C1 segment of cervical spinal cord (tissue), 14 donors: ENCODE measurements at places on chromosomes 2 and 18.
A peak's percentile ranks its signal among the peaks of the same experiment; 100 is the strongest.

GRCh38 chr18:78828131-78828530, 151.5 kb upstream of the SALL3 start:
- no peak for DNase-seq

DNA sequence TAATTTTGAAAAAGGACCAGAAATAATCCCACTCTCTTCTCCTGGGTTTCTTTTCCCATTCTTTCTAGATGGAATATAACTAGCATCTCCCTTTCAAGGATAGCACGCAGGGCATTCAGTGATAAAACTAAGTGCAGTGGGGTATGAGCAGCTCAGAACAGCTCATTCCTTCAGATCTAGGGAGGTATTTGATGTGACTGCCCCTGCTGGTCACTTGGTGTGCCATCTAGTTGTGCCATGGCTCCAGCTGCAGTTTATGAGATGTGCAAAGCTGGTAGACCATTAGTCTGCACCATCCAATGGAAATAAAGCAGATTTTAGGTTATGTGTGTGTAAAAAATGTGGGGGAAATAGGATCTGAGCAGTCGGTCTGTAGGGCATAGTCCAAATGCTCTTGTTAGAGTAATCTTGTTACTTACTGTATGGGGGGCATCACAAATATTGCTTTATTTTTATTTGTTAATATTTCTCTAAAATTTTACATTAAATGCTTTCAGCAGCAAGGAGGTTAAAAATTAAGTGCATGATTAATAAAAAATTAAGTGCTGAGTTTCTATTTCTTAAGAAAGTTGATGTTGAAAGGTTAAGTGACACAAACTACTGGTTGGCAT, 38.9 kb downstream of the CTAGE1 start:
- DNase-seq, result no peak

DNA sequence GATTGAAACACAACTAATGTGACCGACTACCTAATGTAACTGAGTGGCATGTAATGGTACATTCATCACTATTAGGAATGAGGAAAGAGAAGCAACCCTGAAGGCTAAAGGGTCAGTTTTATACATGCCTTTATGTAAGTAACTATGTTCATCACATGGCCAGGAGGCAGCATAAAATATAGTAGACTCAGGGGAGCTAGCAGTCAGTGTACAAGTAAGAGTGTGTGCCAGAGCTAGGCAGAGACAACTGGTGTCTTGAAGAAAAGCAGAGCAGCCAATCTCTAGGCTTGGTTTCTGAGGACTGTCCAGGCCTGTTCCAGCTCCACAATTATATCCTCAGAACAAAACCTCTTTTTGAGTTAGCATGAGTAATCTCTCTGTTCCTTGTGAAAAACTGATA, 18.1 kb downstream of the SMAD2 start:
- DNase-seq, result no peak

- DNase-seq, result no peak
These were observed 8.8 kb downstream of the RPL37A start for GRCh38 chr2:216507220-216508160.

GRCh38 chr2:103977668-103978067, 876.2 kb upstream of the POU3F3 start:
- no peak for DNase-seq

- DNase-seq, result no peak
These were observed 5.4 kb downstream of the PPP4R3B start for GRCh38 chr2:55611997-55612396.

GRCh38 chr2:45836316-45836715, 184.8 kb downstream of the PRKCE start:
- DNase-seq, result no peak

DNA sequence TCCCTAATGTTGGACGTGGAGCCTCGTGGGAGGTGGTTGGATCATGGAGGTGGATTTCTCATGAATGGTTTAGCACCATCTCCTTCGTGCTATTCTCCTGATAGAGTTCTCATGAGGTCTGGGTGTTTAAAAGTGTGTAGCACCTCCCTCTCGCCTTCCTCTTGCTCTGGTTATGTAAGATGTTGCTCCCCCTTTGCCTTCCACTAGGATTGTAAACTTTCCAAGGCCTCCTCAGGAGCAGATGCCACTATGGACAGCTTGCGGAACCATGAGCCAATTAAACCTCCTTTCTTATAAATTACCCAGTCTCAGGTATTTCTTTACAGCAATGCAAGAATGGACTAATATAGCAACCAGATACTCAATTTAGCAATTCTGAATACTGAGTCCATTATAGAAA, 82.4 kb upstream of the PELI1 start:
- DNase-seq, result no peak

- no peak for DNase-seq
These were observed 55.9 kb upstream of the NOL4 start for GRCh38 chr18:34280653-34281052.

GRCh38 chr2:9260464-9260918, 53.9 kb downstream of the ASAP2 start:
- peak; percentile 22 for DNase-seq

GRCh38 chr2:185245216-185245615, 493.4 kb upstream of the FSIP2 start:
- no peak for DNase-seq

- DNase-seq, result no peak
These were observed 6.9 kb downstream of the OSR1 start for GRCh38 chr2:19351499-19351898.

- DNase-seq, result no peak
These were observed 59.9 kb upstream of the POU3F3 start for GRCh38 chr2:104793966-104794365.

DNA sequence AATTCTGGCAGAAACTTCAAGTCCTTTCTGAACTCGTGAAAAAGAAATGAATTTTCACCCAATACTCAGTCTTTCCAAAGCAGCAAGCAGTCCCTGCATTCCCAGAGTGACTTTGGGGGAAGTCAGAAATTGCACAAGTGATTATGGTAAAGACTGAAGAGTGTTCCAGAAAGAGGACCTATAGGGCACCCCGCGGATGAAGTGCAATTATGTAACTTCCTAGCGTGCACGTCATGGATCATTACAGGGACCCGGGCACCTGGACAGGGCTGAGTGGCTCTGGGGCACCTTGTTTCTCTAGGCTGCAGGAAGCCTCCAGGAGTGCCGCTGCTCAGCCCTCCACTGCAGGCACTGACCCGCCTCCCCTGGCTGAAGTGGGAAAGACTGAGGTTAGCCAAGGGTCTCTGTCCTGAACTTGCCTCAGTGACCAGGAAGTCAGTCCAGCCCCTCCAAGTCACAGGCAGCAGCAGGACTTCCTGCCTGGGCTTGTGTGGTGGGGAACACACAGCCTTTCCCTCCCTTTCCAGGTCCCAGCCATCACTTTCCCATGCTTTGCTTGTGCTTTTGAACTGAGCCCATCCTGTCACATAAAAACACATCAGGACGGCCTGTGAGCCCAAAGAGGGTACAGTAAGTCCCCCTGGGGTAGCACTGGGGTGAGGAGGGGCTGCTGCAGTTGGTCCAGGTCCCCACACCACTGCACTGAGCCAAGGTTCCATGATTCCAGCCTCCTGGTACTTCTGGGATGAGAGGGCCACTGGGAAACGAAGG, 19.8 kb downstream of the TMEM185B start:
- DNase-seq, result no peak

GRCh38 chr2:217247476-217247875, 387.6 kb upstream of the TNP1 start:
- DNase-seq, result no peak

DNA sequence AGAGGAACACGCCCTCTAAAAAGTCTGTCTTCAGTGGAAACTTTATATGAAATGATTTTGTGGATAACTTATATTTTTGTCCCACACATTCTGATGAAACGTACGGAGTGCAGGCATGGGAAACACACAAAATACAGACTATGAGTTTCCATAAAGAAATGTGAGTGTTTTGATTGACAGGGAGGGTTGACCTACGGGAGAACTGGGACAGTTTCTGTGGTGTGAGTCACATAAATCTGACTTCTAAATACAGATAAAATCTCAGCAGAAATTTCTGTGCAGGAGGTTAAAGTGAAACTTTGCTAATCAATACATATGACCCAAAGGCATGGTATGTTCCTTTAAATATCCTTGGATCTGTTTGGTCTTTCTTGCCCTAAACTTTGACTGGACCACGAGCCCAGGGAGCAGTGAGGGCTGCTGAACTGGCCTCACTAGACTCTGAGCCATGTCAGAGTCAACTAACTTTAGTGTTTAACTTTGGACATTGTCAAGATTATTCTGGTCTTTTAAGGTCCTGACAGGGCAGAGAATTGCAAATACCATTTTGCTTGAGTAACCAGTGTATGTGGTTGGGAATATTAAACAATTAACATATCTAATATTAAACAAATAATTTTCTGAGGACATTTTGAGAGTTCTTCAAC, 206.9 kb upstream of the LYPD1 start:
- no peak for DNase-seq

DNA sequence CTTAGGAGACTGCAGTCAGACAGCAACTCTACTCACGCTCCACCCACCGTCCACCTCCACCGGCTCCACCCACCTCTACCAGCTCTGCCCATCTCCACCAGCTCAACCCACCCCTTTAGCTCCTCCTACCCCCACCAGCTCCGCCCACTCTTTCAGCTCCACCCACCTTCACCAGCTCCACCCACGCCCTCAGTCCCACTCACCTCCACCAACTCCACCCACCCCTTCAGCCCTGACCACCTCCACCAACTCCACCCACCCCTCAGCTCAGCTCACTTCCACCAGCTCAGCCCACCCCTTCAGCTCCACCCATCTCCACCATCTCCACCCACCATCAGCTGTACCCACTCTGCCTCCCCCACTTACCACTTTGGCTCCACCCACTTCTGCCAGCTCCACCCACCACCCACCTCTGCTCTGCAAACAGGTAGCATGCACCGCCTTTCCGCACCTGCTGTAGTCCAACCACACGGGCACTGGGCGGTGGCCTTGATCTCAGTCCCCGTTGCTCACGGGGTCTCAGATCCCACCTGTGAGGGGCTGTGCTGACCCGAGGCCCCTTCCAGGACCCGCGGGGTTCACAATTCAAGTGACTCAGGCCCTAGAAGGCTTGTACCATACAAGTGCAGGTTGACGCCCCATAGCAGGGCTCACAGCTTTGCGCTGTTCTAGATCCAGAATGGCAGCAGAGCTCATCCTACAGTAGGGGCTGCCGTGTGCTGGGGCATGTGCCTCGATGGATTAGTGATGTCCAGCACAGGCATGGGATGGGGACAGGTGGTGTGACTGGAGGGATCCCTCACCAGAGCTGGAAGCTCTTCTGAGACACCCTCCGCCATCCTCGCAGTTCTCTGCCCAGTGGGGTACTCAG, 77.2 kb upstream of the OTOS start:
- DNase-seq, result no peak

DNA sequence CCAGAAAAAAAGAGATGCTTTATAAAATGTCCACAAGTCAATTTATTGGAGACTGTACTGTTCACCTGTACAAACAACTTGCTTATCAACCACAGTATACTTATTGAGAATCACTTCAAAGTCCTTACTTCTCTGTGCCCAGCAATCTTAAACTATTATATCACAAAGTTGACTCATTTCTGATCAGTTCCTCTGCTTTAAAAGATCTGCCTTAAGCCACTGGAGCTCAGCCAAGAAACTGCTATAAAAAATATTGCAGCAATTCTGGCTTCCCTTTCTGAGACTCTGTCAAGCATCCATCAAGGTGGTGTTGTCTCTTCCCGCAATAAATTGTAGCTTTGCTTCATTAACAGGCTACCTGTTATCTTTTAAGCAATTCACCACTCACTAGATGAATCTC, 375.2 kb upstream of the SPHKAP start:
- DNase-seq, result no peak

DNA sequence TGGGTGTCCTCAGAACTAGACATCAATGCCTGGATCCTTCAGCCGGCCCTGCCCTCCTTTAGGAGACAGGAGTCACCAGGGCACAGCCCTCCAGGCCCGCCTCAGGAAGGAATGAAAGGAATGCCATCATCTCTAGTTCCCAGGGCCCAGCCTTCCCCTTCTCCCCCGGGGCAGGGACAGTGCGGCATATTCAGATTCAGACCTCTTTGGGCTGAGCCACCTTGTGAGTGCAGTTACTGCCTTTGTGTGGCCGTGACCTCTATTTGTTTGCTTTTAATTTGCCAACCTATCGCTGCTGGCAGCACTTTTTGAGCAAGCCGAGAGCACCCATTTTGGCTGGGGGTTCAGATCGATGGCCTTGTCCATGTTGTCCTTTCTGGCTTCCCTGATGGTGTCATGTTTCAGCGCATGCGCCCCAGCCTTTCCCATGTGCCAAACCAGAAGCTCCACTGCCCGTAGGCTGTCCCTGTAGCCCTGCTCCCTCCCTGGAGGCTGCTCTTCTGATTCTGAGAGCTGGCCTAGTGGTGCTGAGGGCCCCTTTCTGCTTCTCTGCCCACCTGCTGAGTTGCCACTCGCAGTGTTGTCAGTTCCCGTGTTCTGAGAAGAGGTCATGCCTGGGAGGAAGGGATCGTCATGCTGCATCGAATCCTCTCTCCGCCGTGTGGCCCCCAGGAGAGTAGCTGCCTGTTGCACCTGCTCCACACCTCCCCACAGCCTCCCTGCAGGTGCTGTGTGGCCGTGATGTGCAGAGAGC, 10.9 kb downstream of the ANKRD23 start:
- no peak for DNase-seq
